ENCODE measurements at places on chromosomes 7 and 10. TPM values are rescaled to one million over a fixed set of nuclear protein-coding genes. Genes with fewer than 3 reads are reported as not detected.

GRCh38 chr7:122528879-122529481 lies 169.9 kb downstream of the RNF133 start:
- DNase-seq = peak; percentile 23

GRCh38 chr7:55557666-55558188 lies 14.6 kb downstream of the VOPP1 start:
- DNase-seq = no peak

DNA sequence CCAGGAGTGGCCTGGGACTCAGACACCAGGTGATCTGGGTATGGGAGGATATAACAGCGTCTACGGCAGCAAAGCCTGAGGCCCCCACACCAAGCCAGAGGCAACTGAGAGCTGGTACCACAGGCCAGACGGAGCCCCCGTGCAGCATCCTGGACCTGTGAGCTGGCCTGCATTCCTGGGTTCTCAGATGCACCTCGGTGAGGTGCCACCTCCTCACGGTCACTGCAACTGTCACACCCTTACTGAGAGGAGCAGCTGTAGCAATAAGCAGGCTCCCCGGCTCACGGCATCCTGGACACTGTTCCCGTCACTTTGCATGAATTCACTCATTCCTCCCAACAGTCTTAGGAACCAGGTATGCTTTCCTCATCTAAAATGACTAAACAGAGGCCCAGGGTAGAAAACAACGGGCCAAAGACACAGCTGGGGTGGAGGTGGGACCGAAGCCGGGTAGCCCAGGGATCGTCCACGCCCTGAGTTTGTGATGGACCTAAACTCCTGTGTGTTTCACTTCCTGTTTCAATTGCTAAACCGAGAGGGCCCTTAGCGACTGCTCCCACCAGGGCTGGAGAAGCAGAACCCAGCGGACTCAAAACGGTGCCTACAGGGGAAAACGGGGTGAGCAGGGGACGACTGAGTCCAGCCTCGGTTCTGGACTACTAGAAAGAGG lies 98.7 kb downstream of the CTBP2 start:
- no peak for DNase-seq

DNA sequence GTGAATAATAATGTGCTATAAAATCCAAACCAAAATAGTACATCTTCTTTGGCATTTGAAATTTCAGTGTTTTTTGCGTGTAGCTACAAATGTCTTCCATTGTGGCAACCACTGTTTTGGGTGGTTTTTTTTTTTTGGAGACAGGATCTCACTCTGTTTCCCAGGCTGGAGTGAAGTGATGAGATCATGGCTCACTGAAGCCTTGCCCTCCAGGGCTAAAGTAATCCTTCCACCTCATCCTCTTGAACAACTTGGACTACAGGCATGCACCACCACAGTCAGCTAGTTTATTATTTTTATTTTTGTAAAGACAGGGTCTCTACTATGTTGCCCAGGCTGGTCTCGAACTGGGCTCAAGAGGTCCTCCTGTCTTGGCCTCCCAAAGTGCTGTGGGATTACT lies 455.1 kb downstream of the AUTS2 start:
- no peak for DNase-seq

- no peak for DNase-seq
Measured at GRCh38 chr10:77592946-77593636, 44.5 kb downstream of the KCNMA1 start.

GRCh38 chr10:93680412-93681047 lies 21.9 kb downstream of the FRA10AC1 start:
- no peak for DNase-seq

- DNase-seq = no peak
Measured at GRCh38 chr10:47374611-47375536, 9.2 kb downstream of the ZNF488 start.

DNA sequence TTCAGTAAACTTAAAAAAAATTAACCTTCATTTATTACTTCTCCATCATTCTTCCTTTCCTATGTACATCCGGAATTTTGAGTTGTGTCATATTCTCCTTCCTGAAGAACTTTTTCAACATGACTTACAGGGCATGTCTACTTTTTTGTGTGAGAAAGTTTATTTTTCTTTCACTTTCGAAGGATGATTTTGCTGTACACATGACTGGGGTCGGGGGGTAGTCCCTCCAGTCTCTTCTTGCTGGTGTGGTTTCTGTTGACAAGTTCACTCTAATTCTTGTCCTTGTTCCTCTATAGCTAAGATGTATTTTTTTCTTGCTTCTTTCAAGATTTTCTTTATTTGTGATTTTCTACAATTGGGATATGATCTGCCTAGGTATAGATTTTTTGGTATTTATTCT lies 55.8 kb downstream of the INPP5A start:
- no peak for DNase-seq

DNA sequence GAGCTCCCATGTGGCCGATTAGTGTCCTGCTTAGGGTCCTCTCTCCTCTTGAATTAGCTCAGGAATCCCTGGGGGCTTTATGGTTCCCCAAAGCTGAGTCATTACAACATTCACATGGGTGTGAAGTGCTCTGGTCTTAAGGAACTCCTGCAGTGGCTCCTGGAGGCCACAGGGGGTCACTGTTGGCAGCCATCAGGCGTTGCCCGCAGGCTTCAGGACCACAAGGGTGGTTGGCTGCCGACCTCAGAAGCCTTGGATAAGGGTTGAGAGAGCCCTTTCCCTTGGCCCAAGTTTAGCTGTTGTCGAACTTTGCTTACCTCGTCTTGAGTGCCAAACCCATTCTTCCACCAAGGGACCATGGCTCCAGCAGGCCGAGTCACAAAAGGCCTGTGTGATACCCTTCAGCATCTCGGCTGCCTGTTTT lies 61.7 kb downstream of the SH2D4B start:
- DNase-seq = peak; percentile 43

DNA sequence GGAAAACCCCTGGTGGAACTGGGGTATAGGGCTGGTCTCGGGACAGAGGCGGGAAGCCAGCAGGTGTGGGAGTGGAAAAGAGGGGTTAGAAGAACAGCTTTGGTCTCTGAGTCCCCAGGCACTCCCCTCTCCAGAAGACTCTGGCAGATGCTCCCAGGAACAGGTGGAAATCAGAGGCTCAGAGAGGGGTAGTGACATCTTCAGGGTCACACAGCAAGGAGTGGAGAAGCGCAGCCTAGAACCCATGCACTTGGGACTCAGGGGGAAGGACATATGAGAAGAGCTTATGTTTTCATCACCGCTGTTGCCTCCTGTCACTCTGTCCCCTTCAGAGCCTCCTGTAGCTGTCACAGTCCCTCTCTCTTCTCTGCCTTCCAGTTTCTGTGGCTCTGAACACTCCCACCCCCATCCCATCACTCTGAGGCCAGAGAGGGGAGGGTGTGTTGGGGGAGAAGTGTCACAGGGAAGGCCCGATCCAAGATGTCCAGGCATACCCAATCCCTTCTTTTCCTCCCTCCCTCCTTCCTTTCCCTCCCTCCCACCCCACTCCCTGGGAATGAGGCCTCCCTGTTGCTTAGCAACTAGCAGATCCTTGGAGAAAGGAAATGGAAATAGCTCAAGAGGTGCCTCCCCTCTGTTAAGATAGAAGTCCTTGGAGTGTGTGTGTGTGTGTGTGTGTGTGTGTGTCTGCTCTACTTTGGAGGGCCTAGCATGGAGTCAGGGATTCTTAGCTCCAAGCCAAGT lies 32.0 kb downstream of the SRRM3 start:
- DNase-seq = no peak

- DNase-seq = no peak
Measured at GRCh38 chr7:7522421-7522820, 13.3 kb downstream of the COL28A1 start.

DNA sequence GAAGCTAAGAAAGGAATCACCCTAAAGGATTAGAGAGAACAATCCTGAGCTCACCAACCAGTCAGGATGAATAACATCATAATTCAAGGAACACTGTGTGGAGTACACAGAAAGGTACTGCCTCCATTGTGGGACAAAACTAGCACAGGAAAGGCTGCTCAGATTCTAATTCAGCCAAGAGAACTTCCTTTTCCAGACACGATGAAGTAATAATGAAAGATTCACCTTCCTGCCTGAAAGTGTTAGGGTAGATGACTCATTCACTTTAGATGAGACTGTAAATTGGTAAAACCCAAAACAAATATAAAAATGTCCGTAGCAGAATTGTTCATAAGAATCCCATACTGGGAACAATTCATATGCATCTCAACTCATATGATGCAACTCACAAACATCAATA lies 167.2 kb downstream of the CDC14C start:
- no peak for DNase-seq

- DNase-seq = no peak
Measured at GRCh38 chr10:89256340-89256739, 4.8 kb upstream of the LIPA start.

- no peak for DNase-seq
Measured at GRCh38 chr7:157715071-157715937, 378.5 kb downstream of the DNAJB6 start.

- no peak for DNase-seq
Measured at GRCh38 chr7:19051767-19052375, 65.6 kb downstream of the TWIST1 start.

GRCh38 chr10:69874449-69874848 lies 72.7 kb downstream of the COL13A1 start:
- no peak for DNase-seq

GRCh38 chr7:81783818-81784217 lies 14.0 kb upstream of the HGF start:
- no peak for DNase-seq

DNA sequence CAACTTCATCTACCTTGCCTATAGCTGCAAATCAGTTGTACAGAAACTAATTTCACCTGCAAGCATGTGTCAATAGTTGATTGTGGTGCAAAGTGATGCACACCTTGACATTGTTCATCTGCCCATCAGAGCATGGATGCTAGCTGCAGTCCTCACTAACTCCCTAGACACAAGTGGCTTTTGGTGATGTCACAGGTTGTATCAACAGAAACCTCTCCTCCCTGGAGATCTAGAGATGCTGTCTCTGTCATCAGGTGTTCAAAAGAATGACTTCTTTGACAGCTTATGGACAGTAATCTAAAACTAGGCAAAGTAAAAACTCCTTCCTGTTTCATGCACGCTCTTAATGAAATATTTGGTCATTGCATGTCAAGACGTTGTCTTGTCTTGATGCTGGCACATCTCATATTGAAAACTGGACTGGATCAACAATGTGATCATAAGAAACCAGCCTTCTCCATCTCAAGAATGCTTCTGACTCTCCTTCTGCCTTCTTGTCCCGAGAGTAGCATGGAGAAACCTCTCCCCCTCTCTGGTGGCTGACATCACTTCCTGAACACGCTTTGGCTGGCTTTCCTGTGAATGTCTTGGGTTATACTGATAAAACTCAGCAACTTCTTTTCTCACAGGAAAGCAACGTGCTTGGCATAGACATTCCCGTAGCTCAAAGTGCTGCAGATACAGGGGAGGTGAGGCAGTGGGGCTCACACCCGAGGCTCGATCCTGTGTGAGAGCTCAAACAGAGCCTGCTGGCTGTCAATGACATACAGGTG lies 176.2 kb upstream of the CDCA7L start:
- DNase-seq = no peak

DNA sequence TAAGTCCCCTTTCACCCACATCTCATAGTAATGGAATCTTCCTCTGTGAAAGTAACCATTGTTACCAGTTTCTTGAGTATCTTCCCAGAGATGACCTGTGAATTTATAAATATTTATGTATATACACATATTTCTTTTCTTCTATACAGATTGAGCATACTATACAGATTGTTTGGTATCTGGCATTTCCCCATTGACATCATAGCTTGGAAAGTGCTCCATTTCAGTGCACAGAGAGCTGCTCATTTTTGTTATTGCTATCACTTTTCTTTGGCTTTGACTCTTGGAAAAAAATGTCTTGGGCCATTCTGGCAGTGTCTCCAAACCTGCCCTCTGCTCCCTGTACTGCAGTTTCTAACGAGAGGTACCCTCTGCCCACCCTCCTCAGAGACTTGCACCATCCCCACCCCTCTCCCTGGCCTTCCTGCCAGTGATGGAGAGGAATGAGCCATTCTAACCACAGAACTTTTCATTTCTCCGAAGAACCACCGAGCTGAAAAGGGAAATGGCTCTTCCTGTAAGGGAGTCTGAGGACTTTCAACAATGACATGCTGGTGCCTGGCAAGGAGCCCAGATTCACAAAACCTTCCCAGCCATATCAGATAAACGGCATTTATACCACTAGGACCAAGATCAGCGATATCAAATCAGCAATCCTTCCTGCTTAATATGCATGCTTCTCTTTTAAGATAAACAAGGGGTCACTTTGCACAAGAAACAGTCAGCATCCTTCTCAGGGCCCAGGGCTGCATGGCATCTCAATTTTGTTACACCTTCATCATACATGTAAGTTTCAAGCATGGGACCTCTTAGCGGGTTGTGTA lies 19.7 kb upstream of the CCSER2 start:
- DNase-seq = peak; percentile 12

GRCh38 chr10:77005871-77006270 lies 631.7 kb downstream of the KCNMA1 start:
- no peak for DNase-seq

- DNase-seq = no peak
Measured at GRCh38 chr10:44968500-44969400, 9.1 kb downstream of the RASSF4 start.

GRCh38 chr7:102119925-102120324 lies 166.7 kb upstream of the SH2B2 start:
- no peak for DNase-seq

GRCh38 chr10:114551636-114551972 lies 106.5 kb downstream of the ABLIM1 start:
- DNase-seq = no peak

- no peak for DNase-seq
Measured at GRCh38 chr10:91607646-91608403, 25.0 kb downstream of the PPP1R3C start.

Gene PLXNA4
- polyA plus RNA-seq = 13.9 TPM

Gene SERPINE1
- polyA plus RNA-seq = 1.4 TPM

Gene CCDC136
- 12.3 TPM for polyA plus RNA-seq

Gene ZNF853
- polyA plus RNA-seq = 18.5 TPM

Gene ANKRD30A
- not detected for polyA plus RNA-seq

Gene YWHAG
- 139 TPM for polyA plus RNA-seq

Gene COPS6
- polyA plus RNA-seq = 134 TPM

Gene LMTK2
- polyA plus RNA-seq = 14.4 TPM

Gene PRPS1L1
- polyA plus RNA-seq = not detected

All from right renal pelvis (tissue), 4 donors.